ENCODE measurements at places on chromosomes 7 and 10.

- no peak for DNase-seq
Observed at GRCh38 chr7:70361821-70362220, 763.5 kb downstream of the AUTS2 start.

- DNase-seq = peak; percentile 68
Observed at GRCh38 chr10:124791547-124792348, at the start of gene EEF1AKMT2. Gene EEF1AKMT2, minus strand, starts transcription at chr10:124791887. Its CDS starts 54 bp downstream, at chr10:124791833.

- DNase-seq = no peak
Observed at GRCh38 chr7:101278461-101279292, 33.8 kb upstream of the FIS1 start.

DNA sequence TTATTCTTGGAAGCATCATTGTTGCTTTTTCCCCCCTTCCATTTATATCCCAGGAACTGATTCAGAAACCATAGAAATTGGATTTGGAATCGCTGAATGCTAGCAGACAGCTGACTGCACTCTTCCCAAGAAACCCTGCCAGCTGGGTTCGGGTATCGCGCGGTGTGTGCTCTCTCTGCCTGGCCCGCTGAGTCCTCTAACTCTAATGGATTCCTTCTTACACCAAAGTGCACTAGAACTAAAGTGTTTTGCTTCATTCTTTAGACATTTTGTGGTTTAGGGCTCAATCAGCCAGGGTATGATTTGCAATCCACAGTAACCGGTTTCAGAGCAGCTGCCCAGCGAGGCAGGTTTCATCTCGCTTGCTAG, 92.2 kb downstream of the EGFR start:
- DNase-seq = no peak

DNA sequence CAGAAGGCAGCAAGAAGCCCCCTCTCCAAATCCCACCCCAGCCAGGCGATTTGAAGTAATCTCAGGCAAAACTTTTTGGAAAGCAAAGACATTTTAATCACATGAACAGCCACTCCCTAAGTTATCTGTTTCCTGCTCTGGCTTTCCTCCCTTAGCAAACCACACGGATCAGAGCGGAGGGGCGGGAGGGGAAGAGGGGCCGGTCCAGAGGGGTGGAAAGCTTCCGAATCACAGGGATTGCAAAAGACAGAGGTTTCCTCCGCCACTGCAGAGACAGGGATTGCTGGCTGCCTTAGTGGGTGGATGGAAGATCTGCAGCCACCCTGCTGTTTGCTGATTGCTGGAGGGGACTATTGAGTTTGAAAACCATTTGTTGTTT, 41.2 kb downstream of the ZCCHC24 start:
- no peak for DNase-seq

DNA sequence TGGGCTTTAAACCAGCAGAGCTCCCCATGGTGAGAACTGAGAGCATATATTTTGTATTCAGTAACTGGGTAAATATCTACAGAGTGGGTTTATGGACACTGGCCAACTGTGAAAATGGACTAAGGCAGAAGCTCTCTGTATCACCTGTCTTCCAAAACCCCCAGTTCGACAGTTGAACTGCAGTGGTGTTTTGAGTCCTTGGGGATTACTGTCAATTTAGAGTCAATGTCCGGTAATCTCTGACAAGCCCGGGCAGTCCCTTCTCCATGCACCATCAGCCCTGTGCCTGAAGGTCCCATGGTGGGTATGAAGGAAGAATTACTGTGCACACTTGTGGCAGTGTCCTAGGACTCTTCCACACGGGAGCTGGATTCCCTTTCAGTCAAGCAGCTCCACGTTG, 235.0 kb downstream of the CCSER2 start:
- DNase-seq = no peak

- DNase-seq = no peak
Observed at GRCh38 chr10:118958984-118959925, 70.3 kb upstream of the NANOS1 start.

GRCh38 chr10:61899069-61899531, 2.4 kb upstream of the ARID5B start:
- peak; percentile 36 for DNase-seq

- DNase-seq = no peak
Observed at GRCh38 chr7:84025332-84025927, 169.2 kb downstream of the SEMA3A start.

DNA sequence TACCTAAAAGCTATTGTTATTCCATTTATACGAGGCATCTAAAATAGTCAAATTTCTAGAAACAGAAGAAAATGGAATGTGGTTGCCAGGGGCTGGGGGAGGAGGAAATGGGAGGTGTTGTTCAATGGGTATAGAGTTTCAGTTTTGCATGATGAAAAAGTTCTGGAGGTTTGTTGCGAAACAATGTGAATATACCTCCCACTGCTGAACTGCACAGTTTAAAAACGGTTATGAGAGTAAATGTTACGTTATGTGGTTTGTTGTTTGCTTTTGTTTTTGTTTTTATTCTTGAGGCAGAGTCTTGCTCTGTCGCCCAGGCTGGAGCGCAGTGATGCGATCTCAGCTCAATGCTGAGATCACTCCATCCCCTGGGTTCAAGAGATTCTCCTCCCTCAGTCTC, 64.9 kb upstream of the NRBF2 start:
- no peak for DNase-seq

- DNase-seq = no peak
Observed at GRCh38 chr10:131201741-131202515, 109.6 kb downstream of the TCERG1L start.

DNA sequence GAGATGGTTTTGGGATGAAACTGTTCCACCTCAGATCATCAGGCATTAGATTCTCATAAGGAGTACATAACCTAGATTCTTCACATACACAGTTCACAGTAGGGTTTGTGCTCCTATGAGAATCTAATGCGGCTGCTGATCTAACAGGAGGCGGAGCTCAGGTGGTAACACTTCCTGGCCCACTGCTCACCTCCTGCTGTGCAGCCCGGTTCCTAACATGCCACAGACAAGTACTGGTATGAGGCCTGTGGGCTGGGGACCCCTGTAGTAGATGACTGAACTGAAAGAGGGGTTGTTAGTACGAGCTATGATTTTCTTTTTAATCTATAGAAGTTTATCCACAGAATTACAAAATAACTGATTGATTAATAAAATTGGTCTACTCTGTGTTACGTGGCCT, 48.1 kb downstream of the DGKB start:
- DNase-seq = no peak

- no peak for DNase-seq
Observed at GRCh38 chr10:43922335-43923280, 273.9 kb upstream of the ZNF32 start.

All from NCI-H345 (cell line).